ENCODE measurements at places on chromosomes 11 and 22.

DNA sequence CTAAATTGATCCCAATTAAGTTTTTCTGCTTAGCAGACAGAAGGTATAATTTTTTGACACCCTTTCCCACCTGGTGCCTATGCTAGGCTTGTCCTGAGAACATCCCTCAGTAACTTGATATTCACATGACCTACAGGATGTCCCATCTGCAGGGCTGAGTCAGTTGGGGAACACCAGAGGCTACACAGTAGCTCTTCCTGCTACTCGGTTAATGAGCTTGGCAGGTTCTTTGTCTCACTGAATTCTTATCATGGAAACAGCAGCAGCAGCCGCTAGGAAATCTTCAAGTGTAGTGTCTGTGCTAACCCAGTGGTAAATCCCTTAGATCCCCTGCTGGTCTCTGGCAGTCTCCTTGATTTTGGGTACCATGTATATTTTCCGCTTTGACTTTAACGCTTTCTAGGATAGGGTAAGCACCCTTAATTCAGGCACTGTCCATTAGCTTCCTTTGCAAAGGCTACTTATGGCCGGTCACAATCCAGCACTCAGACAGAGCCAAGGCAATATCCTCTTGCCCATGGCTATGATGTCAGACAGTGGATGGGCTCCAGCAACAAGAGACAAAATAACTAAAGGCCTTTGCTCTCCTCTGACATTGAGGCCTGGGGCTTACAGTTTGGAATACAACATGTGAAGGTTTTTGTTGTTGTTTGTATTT, 8.5 kb downstream of the MRPL16 start:
- DNase-seq = no peak

GRCh38 chr11:3797329-3798090, at the start of gene NUP98:
Gene NUP98, minus strand, starts transcription at chr11:3797554. Its CDS starts 15,437 bp downstream, at chr11:3782117.
- peak; percentile 100 for DNase-seq

GRCh38 chr11:67053896-67054329, 2.7 kb upstream of the RHOD start:
- DNase-seq = peak; percentile 66

GRCh38 chr11:95849087-95849825, 59.0 kb downstream of the CEP57 start:
- peak; percentile 20 for DNase-seq

DNA sequence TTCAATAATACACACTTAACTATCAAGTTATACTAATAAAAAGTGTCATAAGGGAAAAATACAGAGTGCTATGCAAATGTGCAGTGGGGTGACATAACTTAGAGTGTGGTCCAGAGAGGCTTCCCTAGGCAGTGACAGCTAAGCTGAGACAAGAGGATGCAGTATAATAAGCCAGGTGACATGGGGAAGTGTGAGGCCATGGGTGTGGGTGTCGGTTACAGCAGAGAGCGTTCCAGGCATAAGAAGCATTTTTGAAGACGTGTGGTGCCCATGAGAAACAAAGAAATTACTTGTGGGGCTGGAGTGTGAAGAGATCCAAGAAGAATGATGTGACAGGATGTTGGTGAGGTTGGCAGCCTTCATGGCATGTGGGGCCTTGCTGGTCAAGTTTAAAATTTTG, 78.1 kb upstream of the PICALM start:
- no peak for DNase-seq

DNA sequence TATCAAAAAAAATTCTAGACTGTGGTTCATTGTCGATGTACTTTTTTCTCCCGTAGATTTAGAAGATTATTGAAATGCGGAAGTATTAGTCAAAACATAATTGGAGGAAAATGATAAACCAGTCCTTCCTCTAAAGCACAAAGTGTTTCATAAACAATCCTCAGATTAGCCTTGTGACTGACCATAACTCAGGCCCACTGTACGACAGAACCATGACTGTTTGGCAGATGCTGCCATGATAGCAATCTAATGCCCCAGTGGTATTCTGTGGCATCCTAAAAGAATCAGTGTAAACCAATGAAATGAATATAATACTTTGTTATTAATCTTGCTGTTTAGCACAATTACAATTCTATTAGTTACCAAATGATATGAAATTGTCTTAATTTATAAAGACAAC, 127.0 kb upstream of the CTSC start:
- no peak for DNase-seq

GRCh38 chr11:93591247-93591898, 48.2 kb upstream of the SMCO4 start:
- DNase-seq = no peak

DNA sequence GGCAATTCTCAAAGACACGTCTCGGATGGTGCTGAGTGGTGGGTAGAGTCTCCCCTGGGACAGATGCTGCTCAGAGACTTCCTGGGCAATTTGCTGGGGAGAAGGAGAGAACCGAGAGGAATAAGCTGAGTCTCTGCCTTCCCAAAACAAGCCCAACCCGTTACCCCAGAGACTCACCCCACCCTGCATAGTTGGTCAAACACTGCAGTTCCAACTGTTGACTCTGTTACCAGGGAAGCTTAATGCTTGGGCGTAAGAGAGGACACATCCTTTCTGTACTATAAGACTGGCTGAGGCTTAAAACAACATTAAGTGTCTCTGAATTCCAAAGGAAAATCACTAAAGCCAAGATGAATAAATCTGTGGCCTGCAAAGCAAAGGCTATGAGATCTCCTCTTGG, 68.1 kb downstream of the CCDC81 start:
- no peak for DNase-seq

DNA sequence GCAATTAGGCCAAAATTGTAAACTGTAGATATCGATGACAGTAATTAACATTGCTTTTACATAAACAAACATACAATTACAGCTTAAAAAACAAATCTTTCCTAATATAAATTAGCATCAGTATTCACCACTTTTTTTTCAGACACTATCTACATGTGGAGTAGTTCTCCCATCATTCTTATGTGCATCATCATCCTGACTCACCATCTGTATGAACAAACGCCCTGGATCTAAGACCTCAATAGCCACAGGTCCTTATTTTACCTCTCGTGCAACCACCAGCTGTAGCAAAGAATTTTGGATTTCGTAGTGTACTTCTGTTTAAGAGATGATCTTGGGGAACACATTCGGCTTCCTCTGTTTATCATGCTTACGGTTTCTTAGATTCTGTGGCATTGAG, 551.9 kb upstream of the KIRREL3 start:
- DNase-seq = no peak

DNA sequence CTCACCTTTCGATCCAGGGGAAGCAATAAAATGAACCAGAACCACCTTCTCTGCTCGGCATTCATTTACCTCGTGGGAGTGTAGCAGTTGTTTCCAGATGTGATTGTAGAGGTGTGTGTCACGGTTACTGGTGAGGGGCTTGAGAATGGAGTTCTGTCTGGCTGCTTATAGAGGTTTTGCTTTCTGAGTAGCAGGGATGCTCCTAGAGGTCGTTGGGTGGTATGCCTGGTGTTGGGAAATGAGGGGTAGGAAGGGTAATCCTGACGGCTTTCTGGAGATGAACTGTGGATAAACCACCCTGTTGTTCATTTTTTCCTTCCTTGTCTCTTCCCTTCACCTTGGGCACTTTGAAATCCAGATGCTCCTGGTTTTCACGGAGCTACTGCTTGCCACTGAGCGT, 8.1 kb downstream of the TEAD1 start:
- no peak for DNase-seq

DNA sequence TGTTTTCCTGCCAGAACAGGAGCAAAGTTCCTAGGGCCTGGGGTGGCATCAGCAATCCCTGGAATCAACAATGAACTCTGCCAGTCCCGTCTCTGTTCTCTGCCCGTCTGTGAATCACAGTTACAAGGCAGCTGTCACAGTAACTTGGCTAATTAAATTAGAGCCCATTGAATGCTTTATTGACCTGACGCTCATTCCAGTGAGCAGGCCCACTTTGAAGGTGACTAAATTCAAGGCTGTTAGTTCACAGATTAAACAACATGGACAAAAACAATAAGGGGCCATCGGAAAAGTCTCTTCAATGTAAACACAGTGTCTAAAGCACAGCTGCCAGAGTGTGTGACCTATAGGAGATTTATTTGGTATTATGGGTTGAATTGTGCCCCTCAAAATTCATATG, 17.7 kb upstream of the TMPRSS5 start:
- DNase-seq = no peak

DNA sequence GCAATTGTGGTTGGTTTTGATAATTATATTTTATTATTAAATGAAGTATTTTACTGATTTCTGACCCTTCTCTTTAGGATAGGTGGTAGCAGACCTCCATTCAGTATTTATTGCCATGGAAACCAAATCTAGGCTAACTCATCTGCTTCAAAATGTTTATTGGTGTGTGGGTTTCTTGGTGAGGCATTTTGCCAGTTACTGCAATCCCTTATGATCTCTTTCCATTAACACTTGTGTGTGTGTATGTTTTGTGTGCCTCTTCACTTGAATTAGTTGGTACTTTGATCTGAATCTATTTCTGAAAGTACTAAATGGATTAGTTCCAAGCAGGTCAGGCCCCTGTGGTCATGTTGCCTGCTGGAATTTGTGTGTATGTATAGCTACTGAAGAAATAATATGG, 184.4 kb upstream of the C11orf87 start:
- no peak for DNase-seq

DNA sequence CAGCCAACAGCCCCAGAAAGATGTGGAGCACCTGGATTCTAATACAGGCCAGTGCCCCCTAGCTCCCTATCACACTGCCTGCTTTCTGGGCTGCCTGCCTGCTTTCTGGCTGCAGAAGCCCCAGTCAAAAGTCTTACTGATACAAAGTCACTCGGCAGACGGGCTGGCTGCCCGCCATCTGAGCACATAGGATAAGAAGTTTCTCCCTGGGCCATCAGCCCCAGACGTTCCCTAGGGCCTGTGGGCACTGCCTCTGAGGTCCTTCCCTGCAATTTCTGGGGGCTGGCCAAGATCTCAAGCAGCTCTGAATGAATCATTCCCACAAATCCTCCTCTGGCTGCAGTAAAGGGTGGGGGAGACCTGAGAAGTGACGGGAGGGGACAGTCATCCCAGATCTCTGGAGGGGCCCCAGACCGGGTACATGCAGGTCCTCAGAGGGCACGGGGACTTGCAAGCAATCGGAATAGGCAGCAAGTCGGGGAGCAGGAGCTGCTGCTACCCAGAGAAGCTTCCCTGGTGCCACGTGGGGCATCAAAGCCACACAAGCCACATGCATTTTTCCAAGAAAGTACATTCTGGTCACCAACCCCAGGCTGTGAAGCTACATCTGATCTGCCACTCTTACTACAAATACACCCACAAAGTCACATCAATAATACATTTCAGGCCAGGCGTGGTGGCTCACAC, 4.7 kb downstream of the TPST2 start:
- no peak for DNase-seq

- no peak for DNase-seq
Measured at GRCh38 chr11:119519796-119520195, 96.8 kb upstream of the THY1 start.

DNA sequence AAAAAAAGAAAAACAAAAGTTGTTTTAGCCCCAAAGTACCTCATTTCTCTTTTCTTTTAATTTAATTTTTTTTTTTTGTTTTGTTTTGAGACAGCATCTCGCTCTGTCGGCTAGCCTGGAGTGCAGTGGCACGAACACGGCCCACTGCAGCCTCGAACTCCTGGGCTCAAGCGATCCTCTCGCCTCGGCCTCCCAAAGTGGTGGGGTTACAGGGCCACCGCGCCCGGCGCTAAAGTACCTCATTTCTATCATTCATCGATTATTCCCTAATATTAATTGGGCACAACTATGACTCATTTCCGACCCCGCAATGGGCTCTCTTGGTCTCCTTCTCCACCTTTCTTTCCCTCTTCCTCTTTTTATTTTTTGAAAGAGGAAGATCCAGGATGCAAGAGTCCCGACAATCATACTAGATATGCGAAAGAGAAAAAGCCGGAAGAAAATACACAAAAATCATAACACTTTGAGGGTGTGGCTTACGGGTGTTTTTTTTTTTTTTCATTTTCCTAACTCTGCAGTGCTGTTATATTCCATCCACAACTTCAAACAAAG, 475 bp upstream of the AIP start:
- no peak for DNase-seq

- no peak for DNase-seq
Measured at GRCh38 chr11:9091044-9091922, at the start of gene SCUBE2. Gene SCUBE2, minus strand, starts transcription at chr11:9091599. Its CDS starts 71 bp downstream, at chr11:9091528.

- no peak for DNase-seq
Measured at GRCh38 chr11:131476266-131476665, 105.9 kb downstream of the NTM start.

DNA sequence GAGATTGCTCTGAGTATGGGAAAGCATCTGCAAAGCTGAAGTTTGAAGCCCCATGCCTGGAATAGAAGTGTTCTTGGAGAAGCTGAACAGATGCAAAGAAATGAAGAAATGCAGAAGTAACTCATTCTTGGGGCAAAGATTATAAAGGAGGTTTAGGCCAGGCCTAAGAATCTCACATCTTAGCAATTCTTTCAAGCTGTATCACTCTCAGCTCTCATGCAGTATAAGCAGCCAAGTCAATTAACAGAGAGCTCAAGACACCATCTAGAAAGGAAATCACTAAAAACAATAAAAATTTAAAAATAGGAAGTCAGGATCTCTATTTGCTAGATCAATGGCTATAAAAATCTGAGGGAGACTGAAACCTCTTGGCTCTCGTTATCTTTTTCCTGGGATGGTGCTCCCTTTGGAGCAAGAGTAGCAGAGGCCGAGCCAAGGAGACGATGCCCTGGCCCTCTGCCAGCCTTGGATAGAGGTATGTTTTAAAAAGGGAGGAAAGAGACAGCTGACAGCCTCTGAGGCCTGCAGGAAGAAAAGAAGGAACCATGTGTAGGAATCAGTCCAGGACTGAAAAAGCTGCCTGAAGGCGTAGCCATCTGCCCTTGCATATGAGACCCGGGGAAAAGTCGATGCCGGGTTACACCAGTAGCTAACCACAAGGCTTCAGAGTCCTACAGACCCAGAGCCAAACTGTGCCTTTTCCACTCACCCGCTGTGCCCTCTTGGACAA, 229.8 kb downstream of the BLID start:
- DNase-seq = no peak

DNA sequence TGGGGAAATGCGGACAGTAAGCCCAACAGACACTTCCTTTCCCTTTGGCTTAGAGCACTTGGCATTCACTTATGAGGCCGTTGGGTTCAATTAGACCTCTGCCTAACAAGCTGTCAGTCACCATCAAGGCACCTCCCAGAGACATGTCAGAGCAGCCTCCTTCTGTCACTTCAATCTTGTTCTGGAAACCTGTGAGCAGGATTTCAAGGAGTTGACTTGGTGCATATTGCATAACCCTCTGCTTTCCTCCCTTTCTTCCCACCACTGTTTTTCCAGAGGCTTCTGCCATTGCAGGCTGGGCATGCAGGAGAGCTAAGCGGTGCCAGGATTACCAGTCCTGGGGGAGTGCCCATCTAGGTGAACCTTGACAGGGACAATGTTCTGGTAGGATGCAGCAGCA, 484.2 kb upstream of the LRRC4C start:
- DNase-seq = no peak
